ENCODE measurements at places on chromosomes 16 and 17. TPM values are rescaled to one million over a fixed set of nuclear protein-coding genes. Genes with fewer than 3 reads are reported as not detected.

DNA sequence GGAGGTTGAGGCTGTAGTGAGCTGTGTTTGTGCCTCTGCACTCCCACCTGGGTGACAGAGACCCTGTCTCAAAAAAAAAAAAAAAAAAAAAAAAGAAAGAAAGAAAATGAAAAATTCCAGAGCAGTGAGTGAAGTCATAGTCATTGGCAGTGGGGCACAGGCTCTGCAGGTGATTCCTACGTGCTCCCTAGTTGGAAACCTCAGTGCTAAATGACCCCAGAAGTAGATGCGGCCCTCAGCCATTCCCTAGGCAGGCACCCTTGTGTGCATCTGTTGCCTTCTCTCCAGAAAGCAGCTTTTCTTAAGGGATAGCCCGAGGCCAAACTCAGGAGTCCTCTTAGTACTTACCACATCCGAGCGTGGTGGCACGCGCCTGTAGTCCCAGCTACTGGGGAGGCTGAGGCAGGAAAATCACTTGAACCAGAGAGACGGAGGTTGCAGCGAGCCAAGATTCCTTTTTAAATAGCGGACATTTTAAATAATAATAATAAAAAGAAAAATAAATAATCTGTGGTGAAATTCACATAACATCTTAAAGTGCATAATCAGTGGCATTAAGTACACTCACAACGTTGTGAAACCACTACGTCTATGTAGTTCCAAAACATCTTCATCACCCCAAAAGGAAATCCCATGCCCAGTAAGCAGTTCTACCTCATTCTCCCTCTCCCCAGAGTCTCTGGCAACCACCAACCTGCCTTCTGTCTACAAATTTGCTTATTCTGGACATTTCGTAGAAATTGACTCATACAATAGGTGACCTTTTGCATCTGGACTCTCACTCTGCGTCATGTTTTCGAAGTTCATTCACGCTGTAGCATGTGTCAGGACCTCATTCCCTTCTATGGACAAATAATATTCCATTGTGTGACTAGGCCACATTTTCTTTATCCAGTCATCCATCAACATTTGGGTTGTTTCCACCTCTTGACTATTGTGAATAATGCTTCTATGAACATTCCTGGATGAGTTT lies 12.5 kb upstream of the SPHK1 start:
- no peak for DNase-seq

Gene KRTAP3-2
- not detected for total RNA-seq

- DNase-seq: peak; percentile 48
Measured at GRCh38 chr17:76147211-76148014, 6.4 kb upstream of the FOXJ1 start.

Gene SOST
- not detected for total RNA-seq

Gene CACNA1G
- 3.6 TPM for total RNA-seq

- DNase-seq: no peak
Measured at GRCh38 chr17:82477934-82478333, 19.4 kb downstream of the NARF start.

DNA sequence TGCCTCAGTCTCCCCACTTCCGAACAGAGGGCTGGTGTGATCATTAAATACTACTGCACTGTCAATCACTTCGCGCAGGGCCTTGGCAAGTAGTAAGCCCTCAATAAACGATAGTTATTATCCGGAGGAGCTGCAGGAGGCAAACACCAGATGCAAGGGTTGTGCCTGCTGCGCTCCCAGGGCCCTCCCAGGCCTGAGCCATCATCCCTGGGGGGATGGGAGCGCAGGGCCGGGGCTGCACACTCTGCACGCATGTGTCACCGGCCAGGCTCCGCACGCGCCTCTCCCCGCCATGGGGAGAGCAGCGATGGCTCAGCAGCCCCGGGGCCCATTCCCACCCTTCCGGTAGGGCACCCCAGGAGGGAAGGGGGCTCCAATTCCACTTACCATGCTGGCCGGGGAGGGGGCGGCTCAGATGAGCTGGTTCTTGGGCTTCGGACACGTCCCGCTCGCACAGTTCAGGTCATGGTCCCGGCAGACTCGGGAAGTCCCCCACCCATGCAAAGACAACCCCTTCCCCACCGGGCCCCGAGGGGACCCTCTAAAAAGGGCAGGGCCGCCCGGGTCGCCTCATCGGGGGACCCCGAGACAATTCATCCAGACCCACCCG lies 681 bp downstream of the XPO6 start:
- peak; percentile 58 for DNase-seq

- DNase-seq: no peak
Measured at GRCh38 chr17:79648181-79648831, 37.5 kb upstream of the RBFOX3 start.

GRCh38 chr17:28280826-28281225 lies 38.2 kb upstream of the TMEM97 start:
- no peak for DNase-seq

All from GM23338 (cell line).